Activated T-helper 2 cell treated with anti-CD3 and anti-CD28 coated beads, Interferon-gamma antibody, Interleukin-2, Interleukin-4, amounts not matched to agents 10 μg/mL and 5 μg/mL and 100 μg/mL, durations not matched to agents 14 hours and 24 hours and 36 hours (primary cell): ENCODE measurements at places on chromosomes 5 and 9. TPM values are rescaled to one million over a fixed set of nuclear protein-coding genes. Genes with fewer than 3 reads are reported as not detected.

DNA sequence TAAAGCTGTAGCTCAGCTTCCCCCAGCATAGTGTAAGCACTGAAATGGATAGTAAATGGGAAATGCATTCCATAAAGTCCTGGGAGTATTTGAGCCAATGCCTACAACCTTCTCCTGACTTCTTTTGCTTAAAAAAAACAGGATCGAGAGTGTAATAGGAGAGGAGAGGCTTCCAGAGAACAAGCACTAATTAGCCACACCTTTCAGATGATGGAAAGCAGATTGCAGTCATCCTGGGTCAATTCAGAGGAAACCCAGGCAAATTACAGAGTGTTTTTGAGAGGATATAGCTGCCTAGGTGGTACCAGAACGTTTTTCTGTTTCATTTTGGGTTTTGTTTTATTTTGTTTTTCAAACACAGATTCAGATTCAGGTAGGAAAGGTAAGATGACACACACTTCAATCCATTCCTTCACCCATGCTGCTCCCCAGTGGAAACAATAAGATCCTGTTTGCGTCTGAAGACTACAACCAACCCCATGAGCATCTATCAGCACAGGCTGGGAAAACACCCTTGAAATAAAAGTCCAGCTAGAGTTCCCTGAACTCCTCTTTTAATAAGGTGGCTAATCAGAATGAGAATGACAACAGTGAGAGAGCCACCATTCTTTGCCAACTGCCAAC is 95.6 kb downstream of the RFK start:
- no peak for DNase-seq

GRCh38 chr5:123690821-123691220 is 178.8 kb downstream of the CSNK1G3 start:
- DNase-seq, result no peak

GRCh38 chr5:17727098-17727497 is 92.8 kb downstream of the TAF11L14 start:
- DNase-seq, result no peak

DNA sequence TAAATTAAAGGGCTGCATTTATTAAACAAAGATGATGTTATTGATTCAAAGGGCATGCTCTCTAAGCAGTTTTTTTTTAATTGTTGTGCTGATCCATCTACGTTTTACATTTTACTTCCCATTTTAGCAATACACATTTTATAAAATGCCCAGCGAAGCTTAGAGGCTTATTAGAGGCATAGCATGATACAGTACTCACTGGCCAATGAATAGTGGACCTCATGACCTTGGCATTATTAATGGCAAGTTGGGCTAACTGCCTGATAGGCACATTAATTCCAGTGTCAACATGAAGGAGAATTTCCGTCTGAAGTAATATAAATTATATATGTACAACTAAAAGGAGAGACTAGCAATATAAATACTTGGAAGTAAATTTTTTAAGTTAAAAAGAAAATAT is 837.2 kb downstream of the EFNA5 start:
- no peak for DNase-seq

DNA sequence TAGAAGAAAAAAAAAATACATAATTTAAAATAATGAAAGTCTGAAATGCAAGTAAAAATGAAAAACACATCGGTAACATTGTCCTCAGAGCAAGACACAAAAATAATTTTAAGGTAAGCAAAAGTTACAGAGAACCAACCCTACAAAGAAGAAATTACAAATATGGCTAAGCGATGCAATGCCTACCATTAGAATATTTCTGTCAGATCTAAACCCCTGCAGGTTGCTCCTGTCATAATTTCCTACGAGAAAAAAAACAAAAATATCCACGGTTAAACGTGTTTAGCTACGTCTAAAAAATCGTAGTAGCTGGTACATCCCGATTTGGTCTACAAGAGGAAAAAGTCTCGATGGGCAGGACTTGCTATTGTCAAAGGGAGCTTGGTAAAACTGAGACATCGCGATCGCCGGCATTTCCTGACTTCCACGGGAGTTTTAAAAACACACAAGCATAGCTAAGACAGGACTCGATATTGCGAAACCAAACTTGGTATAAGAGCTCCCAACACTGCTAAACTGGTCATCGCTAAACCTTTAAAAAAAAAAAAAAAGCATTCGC is 1.1 kb upstream of the ANXA2R start:
- DNase-seq, result peak; percentile 31

GRCh38 chr5:128402506-128402905 is 135.5 kb downstream of the FBN2 start:
- DNase-seq, result no peak

GRCh38 chr5:154573011-154573410 is 95.0 kb upstream of the HAND1 start:
- DNase-seq, result no peak

- no peak for DNase-seq
These were observed 2.8 kb downstream of the LPCAT1 start for GRCh38 chr5:1520791-1521453.

DNA sequence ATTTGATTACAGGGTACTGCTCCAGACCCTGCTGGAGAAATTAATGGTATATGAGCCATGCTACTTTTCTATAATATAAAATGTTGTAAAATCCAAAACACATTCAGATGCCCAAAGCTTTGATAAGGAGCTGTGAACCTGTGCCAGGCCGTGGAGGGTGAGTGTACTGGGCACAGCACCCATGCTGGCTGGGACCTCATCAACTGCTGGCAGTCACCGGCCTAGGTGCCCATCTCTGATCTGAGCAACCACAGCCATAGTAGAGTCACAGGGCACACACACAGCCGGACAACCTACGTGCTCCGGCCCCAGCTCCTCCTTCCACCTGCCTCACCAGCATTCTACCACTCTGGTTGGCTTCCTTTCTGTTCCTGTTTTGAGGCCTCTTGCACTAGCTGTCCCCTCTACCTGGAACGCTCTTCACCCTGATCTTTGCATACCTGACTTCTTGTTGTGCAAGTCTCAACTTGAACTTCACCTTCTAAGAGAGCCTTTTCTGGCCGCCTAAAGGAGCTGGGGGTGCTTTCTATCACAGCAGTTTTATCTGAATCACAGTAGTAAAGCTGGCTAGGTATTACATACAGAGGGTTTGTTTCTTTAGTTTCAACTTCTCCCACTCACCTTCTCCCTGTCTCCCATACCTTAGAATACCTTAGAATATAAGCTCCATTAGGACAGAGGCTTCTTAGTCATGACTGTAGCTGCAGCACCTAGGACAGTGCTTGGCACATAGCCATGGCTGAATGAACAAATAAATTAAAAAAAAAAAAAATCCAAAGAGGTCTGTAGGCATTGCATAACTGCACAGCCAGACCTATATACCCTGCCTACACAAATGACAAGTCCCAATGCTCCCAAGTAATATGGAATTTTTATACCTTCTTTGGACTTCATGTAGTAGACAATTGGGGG is 51.7 kb downstream of the MED27 start:
- no peak for DNase-seq

DNA sequence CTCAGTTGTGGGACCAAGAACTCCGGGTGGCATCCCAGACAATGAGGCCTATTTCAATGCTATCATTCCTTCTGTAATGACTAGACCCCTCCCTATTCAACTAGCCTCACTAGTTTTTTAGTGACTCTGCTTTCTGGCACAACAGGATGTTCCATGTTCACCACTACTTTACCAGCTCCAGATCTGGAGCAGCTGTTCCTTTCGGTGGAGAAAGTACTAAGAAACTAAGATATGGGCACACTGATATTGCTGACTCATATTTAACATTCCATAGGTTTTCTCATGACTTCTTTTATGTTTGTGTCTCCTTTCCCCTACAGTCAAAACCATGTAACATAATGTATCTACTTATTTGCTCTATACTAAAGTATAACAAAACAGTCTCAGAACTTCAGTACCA is 24.1 kb downstream of the IL33 start:
- no peak for DNase-seq

- no peak for DNase-seq
These were observed 99.3 kb downstream of the CCDC192 start for GRCh38 chr5:127802477-127802865.

DNA sequence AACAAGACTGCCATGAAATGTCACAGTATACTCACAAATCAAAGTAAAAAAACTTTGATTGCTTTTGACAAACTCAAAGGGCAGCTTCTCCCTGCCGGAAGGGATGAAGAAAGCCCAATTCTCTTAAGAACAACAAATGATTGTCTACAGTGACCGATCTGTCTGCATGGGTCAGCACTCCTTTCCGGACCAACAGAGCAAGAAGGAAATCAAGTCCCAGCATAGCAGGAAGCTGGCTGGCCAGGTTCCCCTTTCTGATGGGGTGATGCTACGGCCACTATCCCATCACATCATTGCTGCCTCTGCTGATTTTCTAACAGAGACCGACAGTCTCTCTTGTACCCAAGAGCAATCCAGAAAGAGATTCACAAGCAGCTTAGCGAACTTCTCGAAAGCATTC is 692 bp downstream of the C1QTNF3 start:
- no peak for DNase-seq

DNA sequence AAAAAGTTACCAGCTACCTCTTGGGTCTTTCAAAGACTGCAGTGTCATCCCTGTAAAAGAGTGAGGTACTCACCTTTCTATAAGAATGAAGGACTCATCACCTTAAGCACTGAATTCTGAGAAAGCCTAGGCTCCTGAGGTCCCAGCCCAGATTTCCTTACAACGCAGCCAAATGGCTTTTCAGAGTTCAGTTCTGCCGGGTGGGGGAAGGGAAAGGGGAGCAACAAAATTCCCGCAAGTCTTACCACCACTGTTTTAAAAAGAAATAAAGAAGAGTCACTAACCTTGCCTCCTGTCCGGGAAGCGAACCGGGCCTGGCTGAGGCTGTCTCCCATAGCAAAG is 373 bp downstream of the ADAMTS12 start:
- DNase-seq, result no peak

- DNase-seq, result no peak
These were observed 45.9 kb downstream of the AMBP start for GRCh38 chr9:114031948-114032840.

DNA sequence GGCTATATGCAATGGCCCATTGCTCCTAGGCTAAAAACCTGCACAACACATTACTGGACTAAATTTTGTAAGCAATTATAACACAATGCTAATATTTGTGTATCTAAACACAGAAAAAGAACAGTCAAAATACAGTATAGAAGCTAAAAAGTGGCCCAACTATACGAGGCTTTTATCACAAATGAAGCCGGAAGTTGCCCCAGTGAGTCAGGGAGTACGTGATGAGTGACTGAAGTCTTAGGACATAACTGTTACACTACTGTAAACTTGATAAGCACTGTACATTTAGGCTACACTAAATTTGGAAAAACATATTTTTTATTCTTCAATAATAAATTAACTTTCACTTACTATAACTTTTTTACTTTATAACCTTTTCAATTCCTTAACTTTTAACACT is 105.2 kb upstream of the PRR16 start:
- no peak for DNase-seq

DNA sequence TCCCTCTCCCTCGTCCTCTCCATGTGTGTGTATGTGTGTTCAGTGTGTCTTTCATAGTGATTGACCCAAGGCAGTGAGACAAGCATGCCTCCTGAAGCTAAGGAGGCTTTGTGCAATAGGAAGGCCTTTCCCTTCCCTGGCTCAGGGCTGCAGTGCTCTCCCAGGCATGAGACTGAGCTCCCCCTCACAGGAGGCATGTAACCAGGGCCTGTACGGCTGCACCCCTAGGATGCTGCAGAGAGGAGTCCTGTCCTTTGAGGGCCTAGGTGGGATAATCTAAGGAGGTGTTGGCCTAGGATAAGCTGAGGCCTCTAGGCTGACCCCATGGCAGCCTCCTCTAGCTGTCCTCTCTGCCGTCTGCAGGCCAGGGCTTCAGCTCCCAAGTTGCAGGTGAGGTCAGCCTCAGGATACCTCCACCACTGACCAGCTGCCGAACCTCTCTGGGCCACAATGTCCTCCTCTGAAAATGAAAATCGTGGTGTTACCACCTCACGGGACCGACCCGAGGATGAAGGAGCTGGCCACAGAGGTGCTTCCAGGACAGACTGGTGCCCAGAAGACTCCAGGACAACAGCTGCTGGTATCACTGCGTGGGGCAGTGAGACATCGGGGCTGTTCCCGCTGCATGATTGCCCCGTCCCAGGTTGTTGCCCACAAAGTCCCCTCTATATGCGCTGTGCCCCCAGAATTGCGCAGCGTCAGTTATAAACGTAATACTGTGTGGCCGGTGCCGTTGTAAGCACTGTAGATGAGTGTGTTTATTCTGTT is 129.6 kb downstream of the BARX1 start:
- no peak for DNase-seq

- DNase-seq, result no peak
These were observed 77.3 kb upstream of the ZNF366 start for GRCh38 chr5:72584466-72584865.

GRCh38 chr5:76547891-76548524 is 75.2 kb downstream of the F2RL2 start:
- no peak for DNase-seq

GRCh38 chr5:151670953-151671636 is 15.6 kb downstream of the SPARC start:
- no peak for DNase-seq

GRCh38 chr5:56659971-56660370 is 155.4 kb upstream of the MAP3K1 start:
- no peak for DNase-seq

- no peak for DNase-seq
These were observed 104.2 kb upstream of the MVB12B start for GRCh38 chr9:126222363-126222834.

The KCNV2 gene
- not detected in 2 replicates for total RNA-seq

The PRRX2 gene
- total RNA-seq, result 5.0 and 5.1 TPM in 2 replicates

The PGM5 gene
- total RNA-seq, result 0.07 TPM in 1 of 2 replicates, not detected in the other

The RAB3C gene
- total RNA-seq, result not detected in 2 replicates

The BARHL1 gene
- not detected in 2 replicates for total RNA-seq

The ZDHHC11B gene
- 0.07 and 0.18 TPM in 2 replicates for total RNA-seq

The FAM78A gene
- total RNA-seq, result 55.3 and 55.5 TPM in 2 replicates

The CDHR2 gene
- total RNA-seq, result 0.30 and 0.64 TPM in 2 replicates
